ENCODE measurements at places on chromosomes 7 and 10.

DNA sequence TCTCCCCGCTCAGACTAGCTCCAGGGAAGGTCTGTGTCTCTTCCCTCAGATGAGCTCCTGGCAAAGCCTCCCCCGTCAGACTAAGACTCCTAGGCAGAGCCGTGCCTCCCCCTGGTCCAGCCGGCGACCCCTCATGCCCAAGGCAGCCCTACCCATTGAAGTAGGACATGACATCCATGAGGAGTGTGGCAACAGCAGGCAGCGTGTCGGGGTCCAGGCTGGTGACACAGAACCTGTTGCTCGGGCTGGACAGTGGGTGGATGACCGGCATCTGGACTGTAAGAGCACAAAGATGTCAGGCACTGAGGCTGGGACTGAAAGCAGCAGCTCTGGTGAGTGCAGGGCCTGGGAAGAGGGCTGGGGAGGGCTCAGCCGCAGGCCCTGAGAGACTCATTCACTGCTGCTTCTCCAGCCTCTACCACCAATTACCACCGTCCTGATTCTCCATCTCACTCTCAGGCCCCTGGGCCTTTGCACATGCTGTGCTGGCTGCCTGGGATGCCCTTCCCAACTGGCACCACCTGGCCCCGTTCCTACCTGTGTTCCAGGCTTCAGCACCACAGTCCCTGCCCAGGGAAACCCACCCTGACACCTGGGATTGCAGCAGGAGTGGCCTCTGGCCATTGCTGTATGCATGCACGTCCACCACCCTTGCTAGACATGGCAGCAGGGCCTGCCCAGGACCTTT, 2.8 kb downstream of the PVRIG start:
- no peak for DNase-seq

- no peak for DNase-seq
Measured at GRCh38 chr7:30764030-30764975, 6.9 kb upstream of the MINDY4 start.

DNA sequence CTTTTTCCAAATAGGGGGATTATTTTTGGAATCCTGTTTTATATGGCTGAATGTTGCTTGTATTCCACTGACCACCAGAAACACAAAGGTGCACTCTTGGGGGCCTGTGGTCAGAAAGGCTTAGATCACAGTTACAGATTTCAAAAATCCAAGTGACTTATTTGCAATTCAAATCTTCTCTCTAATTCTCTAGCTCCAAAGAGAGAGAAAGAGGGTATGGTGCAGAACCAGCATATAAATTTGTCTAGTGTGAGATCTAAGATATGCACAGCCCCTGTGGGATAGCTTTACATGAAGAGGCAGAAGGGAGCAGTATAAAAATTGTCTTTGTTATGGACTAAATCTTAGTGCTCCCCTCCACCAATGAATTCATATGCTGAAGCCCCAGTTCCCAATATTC, 1121.7 kb upstream of the CELF2 start:
- DNase-seq = no peak

DNA sequence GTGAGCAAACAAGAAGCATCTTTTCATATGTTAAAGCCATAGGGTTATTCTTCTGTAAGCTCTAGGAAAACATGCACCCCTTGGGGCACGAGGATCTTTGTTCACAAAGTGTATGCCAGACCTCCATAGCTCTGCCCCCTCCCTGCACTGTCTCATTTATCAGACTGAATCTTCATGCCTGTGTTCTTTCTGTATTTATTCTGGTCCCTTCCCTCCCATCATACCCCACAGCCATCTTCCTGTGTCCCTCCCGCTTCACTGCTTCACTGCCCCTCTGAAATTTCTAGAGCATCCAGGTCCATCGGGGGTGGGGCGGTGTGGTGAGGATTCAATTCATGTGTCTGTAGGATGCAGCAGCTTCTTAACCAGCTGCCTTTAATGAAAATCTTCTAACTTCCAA, 7.5 kb downstream of the EPHB6 start:
- no peak for DNase-seq

- DNase-seq = no peak
Measured at GRCh38 chr10:76041551-76041950, 610.1 kb downstream of the LRMDA start.

- no peak for DNase-seq
Measured at GRCh38 chr7:135206941-135207391, 4.4 kb downstream of the WDR91 start.

DNA sequence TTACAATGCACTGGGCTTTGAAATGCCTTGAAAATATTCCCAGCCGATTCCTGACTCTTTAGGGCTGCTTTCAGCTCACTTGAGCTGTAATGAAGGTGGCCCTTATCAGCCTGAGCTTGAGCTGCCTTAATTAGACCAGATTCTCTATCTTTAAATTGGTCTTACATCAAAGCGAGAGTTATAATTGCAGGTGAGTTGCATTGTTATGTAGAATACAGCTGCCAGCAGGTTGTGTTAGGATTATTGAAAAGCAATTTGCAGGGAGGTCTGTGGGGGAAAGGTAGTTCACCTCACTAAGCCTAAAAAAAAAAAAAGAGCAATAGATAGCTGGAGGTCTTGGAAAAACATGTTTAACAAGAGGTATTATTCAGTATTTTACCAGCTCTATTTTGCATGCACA, 142.2 kb upstream of the HABP2 start:
- DNase-seq = no peak

DNA sequence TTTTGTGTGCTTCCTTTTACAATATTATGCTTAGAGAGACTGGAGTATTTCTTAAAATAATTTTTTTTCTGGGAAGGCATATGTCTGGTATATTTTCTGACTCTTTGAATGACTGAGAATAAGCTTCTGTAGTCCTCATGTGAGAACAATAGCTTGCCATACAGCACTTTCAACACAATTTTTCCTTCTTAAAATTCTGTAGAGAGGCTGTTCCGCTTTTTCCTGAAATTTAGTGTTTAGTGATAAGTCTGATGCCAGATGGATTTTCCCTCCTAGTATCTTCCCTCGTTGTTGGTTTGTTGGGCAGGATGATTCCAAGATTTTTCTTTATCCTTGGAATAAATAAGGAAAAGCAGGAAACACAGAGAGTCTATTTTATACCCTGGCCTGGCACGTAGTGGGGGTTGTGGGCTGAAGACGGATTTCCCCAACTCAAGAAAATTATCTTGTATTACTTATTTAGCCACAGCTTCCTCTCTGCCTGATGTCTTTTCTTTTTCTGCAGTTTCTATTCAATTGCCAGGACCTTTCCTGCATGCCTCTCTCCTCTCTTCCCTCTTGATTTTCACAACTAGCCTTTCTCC, 111.2 kb downstream of the AOAH start:
- DNase-seq = no peak

DNA sequence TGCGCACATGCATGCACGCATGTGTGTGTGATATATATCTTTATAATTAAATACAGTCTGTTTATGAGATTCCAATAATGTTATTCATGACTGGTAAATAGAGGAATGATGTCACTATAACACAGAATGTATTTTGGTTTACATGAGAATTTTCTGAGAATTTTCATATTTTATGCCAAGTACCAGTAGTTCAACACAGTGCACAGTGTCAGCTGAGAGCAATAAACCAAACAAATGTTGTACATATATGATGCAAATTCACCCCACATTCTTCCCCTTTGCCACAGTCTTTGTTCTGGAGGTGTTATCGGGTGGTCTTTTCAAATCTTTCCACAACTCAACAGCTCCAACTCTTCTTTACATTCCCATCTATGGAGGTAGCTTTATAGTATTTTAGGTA, 462.2 kb upstream of the GRM3 start:
- DNase-seq = no peak

DNA sequence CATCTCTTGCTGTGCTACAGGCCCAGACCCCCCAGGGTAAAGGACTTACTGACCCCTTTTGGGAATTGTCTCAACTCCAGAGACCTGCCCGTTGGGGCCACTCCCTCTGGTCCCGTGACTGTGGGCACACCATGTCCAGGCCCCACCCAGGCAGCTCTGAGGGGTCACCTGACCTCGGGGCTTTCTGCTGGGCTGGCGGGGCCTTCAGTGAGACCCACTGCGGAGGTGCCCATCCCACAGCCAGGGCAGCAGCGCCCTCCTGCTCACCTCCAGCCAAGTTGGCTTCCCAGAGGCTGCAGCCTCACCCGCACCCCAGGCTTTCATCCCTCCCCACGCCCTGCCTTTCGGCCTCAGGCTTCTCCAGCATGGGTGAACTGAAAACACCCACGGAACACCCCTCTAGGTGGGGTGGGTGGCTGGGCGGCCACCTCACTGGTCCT, 147.2 kb downstream of the DNAJB6 start:
- no peak for DNase-seq

DNA sequence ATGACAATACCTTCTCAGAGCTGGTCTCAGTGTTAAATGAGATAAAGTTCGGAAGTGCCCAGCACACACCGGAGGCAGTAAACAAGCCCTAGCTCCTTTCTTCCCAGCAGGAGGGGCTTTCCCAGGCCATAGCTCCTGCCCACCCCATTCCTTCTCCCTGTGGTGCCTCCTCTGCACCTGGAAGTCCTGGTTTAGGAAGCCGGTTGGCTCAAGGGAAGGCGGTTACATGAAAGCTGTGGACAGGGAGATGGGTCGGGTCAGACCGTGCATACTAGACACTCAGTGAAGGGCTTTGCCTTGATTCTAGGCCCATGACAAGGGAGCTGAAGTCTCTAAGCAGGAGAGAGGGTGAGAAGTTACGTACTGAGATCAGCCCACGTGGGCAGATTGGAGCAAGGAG, 8.6 kb downstream of the BEND7 start:
- DNase-seq = no peak

DNA sequence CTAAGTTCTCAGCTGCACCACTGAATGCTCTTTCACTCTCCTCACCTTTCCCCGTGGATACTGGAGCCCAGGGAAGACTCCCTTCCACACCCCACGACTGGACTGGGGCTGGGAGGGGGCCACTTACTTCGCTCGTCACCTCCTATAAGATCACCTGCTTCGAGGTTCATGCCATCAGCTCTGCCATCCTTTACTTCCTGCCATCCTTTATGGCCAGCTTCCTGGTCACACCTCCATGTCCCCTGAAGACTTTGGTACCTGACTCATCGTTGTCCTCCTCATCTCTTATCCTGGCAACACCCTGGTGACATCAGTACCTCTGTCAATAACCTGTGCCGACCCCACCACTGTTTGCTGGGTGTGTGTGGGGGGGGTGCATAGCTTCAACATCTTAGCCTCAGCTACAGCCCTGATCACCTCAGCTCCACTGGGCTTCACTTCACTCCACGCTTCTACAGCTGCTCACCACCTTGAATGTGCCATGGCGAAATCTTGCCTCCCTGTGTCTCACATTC, 8.7 kb upstream of the VDAC2 start:
- no peak for DNase-seq

DNA sequence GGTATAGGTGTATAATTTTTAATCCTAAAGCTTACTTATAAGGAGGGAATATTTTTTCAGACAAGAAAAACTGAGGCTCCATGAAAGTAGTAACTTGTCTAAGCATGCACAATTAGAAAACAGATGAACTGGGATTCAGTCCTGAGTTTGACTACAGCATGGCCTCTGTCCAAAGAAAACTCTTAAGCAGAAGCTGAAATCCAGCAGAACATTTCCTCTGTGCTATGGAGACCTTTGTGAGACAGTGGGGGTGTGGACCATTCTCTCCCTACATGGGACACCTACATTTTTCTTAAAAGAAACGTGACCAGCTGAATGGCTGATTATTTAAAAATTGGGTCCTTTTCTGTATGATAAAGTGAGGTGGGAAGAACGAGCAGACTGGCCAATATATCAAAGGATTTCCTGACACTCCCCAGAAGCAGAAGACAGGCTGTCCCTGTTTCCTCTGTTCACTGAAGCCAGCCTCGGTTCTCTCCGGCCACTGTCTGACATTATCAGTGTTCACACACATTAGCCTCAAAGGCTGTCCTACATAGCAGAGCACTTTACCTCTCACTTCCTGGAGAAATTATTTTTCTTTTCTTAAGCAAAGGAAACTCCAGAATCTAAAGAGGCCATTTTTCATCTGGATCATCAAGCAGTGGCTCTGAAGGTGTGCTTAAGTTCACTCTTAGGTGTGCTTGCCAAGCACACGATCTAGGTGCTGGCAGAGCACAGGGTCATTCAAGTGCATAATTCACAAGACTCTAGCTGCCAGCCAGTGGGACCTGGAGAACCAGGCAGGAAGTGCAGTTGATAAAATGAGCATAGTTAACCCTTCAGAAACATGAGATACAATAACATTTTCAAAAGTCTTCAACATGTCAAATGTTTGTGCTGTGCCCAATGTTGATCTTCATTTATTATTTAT, 40.4 kb upstream of the KIAA1217 start:
- DNase-seq = no peak

DNA sequence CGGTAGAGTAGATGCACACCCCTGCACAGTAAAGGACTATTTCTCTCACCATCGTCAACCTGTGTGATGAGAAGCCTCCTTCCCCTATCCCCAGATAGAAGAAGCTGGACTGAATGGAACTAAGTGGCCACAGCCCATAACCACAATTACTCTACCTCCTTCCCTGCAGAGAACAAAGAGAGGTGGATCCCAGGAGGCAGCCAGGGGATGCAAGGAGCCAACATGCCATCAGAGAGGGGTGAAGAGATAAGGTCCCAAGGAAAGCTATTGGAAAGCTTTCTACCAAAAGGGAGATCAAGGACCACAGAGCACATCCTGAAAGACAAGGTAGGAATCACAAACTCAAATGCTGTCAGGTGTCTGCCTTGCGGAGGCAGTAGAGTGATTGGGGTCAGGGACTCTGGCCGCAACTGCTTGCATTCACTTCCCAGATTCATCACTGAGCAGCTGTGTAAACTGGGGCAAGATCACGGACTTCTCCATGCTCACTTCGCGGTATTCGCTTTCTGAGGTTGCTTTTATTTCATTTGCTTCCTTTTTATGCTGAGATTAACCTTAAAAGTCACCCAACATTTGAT, 81.6 kb upstream of the MYO3A start:
- no peak for DNase-seq

- DNase-seq = no peak
Measured at GRCh38 chr10:31706464-31707092, 222.1 kb downstream of the ARHGAP12 start.

GRCh38 chr10:13395540-13395939, 47.4 kb upstream of the SEPHS1 start:
- DNase-seq = no peak

DNA sequence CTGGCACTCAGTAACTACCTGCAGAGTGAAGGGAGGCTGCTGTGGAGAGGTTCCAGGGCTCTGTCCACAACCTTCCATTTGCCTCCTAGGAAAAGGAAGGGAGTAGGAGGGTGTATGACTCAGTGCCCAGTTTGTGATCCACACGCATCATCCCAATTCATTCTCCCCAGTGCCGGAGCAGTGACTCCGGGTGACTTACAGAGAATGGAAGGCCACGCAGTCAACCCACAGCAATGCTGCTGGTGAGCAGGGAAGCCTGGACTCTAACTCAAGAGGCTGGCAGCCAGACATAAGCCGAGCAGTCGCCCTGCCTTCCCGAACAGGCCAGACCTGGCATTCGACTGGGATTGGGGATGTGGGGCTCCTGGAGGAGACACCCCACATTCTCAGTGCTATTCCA, 139.9 kb downstream of the SH3PXD2A start:
- no peak for DNase-seq

GRCh38 chr10:78150756-78151155, 117.1 kb downstream of the RPS24 start:
- no peak for DNase-seq

All from midbrain (tissue), 1 donor.